ENCODE measurements at places on chromosomes 5 and 9.

DNA sequence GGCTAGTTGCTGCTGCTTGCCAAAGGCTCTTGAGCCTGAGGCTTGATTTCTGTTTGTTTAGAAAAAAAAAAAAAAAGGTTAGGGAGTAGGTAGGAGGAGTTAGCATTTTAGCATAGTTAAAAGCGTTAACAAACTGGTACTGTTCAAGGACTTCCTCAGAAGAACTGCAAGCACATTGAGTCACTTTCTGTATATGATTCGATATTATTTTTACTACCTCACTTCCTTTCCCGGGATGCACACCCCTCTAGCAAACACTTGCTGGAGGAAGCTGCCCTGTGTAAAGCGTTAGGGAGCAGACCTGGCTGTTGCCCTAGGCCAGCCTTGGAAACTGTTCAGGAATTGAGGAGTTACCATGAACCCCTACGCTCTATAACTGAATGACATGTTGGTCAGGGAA lies 15.7 kb upstream of the CEP120 start:
- no peak for DNase-seq

GRCh38 chr9:121098567-121099198 lies 23.9 kb downstream of the CNTRL start:
- DNase-seq = no peak

DNA sequence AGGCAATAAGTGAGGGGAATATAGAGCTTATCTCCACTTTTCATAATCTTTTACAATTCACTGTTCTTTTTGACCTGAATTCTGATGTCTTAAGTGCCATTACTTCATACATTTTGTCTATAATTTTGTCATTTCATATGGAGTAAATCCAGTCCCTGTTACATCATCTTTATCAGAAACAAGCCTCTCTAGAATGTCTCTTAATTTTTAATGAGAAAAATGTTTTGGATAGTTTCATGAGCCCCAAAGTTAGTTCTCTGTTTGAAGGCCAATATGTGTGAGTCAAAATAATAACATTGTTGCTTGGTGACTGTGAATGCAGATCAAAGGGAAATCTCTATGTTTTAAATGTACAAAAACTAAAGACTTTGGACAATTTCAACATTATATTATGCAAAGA lies 329.6 kb upstream of the ARRDC3 start:
- no peak for DNase-seq

DNA sequence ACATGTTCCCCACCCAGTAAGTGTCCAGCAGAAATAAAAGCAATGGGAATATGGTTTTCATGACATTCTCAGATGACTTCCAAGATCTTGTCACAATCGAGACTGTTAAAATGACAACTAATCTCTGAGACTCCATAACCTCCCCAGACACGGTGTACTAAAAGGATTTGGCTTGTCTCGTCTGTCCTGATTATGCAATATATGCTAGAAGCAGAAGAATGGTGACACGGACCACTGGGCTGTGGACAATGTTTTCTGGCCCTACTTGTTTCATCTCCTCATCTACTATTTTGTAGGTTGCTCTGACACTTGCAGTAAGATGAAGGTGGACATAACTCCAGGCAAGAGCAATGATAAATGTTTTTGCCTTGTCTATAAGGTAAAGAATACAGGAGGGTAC lies 56.6 kb downstream of the BNC2 start:
- DNase-seq = no peak

- no peak for DNase-seq
Observed at GRCh38 chr9:5665059-5665458, 36.2 kb downstream of the RIC1 start.

GRCh38 chr9:135957431-135957830 lies 3.7 kb downstream of the UBAC1 start:
- DNase-seq = no peak

- no peak for DNase-seq
Observed at GRCh38 chr5:10059980-10060379, 189.7 kb downstream of the ATPSCKMT start.

DNA sequence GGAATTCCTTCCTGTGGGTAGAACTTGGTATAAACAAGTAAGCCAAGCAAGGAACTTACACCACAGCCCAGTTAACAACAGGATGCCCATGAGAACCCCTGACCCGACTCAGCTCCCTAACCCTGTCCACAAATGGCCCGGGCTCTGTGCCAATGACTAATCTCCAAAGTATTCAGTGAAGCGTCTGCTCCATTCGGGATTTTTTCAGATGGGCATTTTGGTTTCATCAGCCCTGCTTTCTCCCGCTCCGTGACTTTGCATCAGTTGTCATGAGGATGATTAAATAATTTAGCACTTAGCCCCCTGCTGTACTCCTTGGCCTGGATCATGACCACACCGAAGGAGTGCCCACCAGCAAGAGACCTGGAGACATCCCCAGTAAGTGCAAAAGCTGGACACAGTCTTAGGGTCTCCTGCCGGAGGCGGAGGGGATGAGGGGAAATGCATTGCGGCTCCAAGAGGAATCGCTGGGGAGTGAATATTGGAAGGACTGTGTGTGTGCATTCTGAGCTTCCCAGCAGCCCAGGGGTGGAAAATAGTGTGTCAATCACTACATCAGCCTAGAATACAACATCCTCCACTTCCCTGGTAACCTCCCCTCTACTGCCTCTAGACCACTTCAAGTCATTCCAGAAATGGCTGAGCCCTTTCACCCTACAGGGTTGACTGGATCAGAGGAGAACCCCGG lies 41.4 kb upstream of the DNAH5 start:
- no peak for DNase-seq

DNA sequence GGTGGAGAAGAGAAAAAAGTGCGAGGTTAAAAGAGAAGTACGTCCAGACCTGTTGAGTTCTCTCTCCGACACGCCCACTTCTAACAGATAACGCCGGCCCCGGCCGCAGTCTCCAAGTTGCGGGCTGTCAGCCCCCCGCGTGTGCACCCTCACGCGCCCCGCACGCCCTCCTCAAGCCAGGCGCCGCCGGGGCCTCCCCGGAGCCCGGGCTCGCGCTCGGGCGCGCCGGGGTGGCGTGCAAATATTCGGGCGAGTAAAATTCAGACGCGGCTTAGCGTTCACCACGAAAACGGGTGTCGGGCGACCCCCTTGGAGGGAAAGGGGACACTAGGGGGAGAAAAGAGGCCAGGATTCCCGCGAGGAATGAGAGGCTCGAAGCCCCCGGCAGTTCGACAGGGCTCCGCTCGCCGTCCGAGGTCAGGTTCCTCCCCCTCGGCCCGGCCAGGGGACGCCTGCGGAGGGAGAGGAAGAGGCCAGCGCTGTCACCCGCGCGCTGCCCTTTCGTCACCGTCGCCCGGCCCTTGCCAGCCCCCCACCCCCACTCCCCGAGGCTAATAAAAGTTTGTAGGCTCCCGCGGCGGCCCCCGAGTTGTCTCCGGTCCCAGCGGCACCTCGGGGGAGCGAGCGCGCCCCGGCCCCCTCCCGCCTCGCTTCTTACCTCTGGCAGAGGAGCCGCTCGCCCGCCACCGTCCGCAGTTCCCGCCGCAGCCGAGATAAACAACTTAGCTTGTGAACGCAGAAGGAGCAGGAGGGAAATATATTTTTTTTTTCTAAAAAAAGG lies 743 bp downstream of the NR3C1 start:
- peak; percentile 7 for DNase-seq

DNA sequence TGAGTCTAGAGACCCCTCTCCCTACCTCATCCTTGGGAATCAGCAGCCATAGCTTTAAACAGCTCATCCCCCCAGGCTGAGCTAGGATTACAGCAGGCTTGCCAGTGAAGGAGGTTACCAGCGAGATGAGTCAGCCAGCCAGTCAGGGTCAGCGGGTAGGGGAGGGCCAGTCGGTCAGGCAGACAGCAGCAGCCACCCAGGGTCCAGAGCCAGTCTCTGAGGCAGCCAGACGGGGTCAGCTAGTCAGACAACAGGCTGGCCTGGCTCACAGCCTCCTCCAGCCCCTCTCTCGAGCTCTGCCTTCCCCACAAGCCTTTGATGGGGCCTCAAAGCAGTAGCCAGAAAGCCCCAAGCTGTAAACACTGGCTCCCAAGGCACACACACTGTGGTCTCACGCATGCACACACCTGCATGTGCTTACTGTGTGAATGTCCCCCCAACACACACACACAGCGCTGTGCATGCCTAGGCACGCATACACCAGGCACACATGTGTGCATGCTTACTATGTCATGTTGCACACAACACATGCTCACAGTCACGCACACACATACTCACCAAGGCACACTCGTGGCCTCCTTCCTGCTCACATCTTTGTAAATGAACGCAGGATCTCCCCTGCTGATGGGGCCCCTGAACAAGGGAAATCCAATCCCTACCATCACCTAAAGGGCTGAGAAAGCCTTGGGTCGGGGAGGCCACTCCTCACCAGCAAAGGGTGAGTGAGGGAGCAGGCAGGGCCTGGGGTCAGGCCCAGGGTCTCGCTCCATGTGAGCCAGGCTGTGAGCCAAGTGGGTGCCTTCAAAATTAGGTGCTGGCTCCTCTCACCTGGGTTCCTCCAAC lies 28.2 kb upstream of the CPLX2 start:
- DNase-seq = no peak

DNA sequence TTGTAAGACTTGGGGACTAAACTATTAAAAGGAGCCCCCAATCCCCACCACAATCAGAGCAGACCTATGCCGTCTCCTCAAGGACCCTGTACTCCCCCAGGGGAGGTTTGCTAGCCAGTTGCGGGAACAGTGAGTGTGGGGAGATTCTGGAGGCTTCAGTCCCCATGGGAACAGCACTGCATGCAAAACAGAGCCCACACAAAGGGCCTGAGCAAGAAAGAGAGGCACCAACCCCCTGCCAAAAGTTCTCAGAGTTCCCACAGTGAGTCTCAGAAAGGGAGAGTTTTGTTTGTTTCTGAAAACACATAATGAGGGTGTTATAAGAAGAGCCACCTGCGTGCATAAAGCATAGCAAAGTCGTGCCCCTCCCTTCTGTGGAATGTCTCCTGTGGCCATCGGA lies 56.6 kb downstream of the CFAP90 start:
- DNase-seq = no peak

GRCh38 chr5:67827541-67827940 lies 388.0 kb upstream of the PIK3R1 start:
- DNase-seq = no peak

DNA sequence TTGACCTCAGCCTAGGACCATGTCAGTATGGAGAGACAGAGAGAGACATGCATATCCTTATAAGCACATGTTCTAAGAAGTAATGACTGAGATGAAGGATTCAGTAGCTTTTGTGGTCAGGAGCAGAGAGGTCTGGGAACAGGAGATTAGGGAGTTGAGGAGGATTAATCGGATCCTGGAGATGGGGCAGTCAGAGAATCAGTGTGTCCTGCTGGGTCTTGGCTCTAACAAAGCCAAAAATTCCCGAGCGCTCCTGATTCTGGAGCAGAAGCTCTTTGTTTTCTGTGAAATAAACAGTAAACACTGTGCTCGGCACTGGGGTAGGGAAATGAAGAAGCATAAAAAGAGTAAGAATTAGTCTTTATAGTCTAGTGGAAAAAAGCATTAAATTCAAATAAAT lies 520.0 kb upstream of the CLINT1 start:
- DNase-seq = no peak

- no peak for DNase-seq
Observed at GRCh38 chr5:91212714-91213092, 170.4 kb downstream of the ARRDC3 start.

GRCh38 chr5:65779643-65780042 lies 57.6 kb downstream of the NLN start:
- no peak for DNase-seq

DNA sequence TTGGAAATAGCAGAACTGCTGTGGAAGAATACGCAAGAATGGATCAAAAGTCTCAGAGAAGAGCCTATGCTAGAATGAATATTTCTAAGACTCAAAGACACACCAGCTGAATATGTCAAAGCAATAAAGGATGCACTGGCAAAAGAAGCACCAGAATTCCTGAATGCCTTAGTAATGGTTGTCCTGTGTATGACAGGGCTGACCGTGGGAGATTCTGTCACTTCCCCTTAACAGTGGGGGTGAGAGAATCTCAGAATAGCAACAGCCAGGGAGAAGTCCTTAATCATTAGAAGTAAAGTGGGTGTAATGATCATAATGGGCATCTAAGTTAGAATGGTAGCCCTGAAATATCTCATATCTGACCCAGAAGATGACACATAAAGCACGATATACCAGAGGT lies 14.6 kb upstream of the PRR16 start:
- no peak for DNase-seq

GRCh38 chr5:35651002-35651756 lies 33.5 kb downstream of the SPEF2 start:
- DNase-seq = peak; percentile 33

GRCh38 chr9:7570107-7570720 lies 229.4 kb downstream of the DMAC1 start:
- peak; percentile 42 for DNase-seq

DNA sequence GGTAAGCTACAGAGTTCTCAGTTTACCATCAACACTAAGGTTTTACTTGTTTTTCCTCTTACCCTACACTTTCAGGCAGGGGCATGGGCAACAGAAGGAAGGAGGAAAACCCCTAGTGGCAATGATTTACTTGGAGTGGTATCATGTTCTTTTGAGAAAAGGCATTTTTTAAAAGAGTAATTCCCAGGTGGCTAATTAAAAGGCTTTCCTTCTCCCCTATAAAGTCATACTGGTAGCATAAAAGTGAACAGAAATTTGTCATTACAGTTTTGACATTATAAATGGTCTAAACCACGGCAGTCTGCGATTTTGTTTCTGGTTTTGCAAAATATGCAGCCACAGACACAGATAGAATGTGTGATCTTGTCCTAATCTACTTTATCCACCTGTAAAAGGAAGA lies 30.9 kb upstream of the OR2K2 start:
- no peak for DNase-seq

DNA sequence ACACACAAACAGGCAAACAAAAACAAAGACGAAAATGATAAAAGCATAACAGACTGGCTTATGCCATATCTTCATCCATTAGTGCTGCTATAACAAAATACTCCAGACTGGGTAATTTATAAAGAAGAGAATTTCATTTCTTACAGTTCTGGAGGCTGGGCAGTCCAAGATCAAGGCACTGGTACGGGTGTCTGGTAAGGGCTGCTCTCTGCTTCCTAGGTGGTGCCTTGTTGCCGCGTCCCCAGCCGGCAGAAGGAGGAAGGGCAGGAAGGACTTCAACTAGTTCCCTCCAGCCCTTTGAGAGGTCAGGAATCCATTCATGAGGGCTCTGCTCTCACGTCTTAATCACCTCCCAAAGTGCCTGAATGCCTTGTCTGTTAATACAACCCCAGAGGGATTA lies 122.6 kb downstream of the BOD1 start:
- DNase-seq = no peak

GRCh38 chr5:149605998-149606724 lies 24.9 kb downstream of the ARHGEF37 start:
- no peak for DNase-seq

DNA sequence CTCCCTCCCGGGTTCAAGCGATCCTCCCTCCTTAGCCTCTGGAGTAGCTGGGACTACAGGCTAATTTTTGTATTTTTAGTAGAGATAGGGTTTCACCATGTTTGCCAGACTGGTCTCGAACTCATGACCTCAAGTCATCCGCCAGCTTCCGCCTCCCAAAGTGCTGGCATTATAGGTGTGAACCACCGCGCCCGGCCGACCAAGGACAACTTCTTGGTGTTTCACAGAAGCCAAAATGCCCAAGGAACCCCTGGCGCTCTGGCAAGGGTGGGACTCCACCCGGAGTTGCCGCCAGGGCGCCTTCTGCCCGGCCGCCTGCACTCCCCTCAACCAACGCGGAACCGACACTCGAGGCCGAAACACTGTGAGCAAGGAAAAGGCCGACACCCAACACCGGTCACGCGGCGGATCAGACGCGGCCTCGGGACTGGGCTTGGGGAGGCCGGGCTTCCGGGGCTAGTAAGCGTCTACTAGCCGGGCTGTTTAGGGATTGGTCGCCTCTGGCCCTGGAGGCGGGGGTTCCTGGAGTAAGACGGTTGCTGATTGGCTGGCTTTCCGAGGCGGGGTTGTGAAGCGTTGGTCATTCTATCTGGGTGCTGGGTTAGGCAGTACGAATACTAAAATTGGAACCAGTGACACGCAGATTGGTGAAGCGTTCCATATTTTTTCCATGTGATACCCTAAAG lies 7.7 kb upstream of the CFAP157 start:
- peak; percentile 80 for DNase-seq

Measured in stimulated activated CD4-positive, alpha-beta T cell treated with anti-CD3 and anti-CD28 coated beads, Interleukin-1b, Interleukin-23, amount 100 ng/mL, for 24 hours (primary cell).